ENCODE measurements at places on chromosomes 6 and 20. TPM values are rescaled to one million over a fixed set of nuclear protein-coding genes. Genes with fewer than 3 reads are reported as not detected.

SYNDIG1 gene
- 0.33 TPM for total RNA-seq

TTLL9 gene
- total RNA-seq = under 0.01 TPM

RHAG gene
- not detected for total RNA-seq

RAET1G gene
- total RNA-seq = 0.44 TPM

SLCO4A1 gene
- total RNA-seq = 2.0 TPM
